Ascending aorta (tissue), 2 donors: ENCODE measurements at places on chromosomes 13 and 19.
A peak's percentile ranks its signal among the peaks of the same experiment; 100 is the strongest.

- peak; percentile 37 for DNase-seq
Measured at GRCh38 chr19:41226053-41226873, 7.2 kb downstream of the AXL start.

GRCh38 chr19:54229146-54229545 is 6.3 kb upstream of the LILRB3 start:
- no peak for DNase-seq

- no peak for DNase-seq
Measured at GRCh38 chr13:73995736-73996135, 138.5 kb downstream of the KLF12 start.

DNA sequence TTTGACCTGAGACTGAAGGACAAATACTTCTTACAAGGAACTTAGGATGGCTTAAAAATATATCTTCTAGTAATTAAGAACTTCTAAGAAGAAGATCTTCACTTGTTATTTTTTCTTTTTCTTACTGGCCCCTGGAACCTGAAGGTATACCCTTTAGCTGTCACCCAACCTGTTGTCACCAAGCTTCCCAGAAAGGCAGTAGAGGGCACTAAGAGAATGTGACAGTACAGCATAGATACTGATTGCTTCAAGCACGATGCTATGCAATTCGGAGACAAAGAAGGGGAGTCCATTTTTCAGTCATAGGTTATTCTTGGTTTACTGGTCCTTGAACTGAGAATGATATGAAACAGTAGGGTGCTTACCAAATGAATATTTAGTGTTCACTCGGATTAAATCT is 208.3 kb upstream of the PCDH9 start:
- DNase-seq, result no peak

- DNase-seq, result peak; percentile 72
Measured at GRCh38 chr19:17468302-17469091, 1.8 kb upstream of the SLC27A1 start.

- DNase-seq, result no peak
Measured at GRCh38 chr19:19201697-19202630, 1.2 kb downstream of the NR2C2AP start.

DNA sequence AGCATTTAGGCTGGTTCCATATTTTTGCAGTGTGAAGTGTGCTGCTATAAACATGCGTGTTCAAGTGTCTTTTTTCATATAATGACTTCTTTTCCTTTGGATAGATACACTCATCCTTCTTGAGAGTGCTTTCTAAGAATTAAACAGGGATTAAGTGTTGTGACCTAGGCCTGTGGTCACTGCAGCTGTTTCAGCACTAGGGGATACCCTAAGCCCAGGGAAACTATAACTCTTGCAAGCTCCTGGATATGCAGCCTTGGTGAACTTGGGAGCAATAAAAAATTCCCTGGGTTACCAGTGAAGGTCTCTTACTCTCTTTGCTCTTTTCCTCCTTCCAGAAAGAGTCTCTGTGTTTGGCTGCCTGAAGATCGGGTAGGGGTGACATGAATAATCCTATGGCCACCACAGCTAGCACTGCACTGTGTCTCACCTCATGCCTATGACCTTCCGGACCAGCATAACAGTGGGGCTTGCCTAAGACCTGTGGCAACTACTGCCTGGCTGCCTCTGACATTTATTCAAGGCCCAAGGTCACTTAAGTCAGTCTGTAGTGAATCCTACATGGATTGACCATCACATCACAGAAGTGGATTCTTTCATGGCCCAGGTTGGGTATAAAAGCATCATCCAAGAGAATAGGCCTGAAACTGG is 799.7 kb downstream of the DACH1 start:
- DNase-seq, result no peak

DNA sequence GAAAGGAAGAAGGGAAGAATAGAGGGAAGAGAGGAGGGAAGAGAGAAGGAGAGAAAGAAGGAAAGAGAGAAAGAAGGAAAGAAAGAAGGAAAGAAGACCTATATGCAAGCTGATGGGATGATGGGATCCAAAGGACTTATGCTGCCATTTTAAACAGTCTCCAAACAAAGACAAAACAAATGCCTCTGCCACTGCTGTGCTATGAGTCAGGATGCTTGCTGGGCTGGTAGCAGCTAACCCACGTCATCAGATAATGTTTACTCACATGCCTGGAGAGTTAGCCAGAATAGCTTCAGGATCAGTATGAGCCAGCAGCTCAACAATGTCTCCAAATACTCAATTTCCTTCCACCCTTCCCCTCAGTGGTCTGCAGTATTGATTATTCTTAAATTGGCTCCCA is 12.0 kb upstream of the ZNF274 start:
- no peak for DNase-seq

DNA sequence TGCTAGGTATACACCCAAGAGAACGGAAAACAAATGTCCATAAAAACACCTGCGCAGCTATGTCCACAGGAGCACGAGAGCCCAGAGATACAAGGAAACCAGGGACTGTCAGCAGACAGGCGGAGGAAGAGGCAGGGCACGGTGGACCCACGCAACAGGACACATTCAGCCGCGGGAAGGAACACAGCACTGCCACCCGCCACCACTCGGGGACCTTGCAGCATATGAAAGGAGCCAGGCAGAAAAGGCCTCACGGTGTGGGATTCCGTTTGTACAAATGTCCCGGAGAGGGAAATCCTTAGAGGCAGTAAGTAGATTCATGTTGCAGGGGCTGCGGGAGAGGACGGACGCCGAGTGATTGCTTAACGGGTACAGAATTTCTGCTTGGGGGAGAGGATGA is 7.8 kb downstream of the HSPBP1 start:
- no peak for DNase-seq

GRCh38 chr13:75186379-75186778 is 295.6 kb downstream of the TBC1D4 start:
- DNase-seq, result no peak

DNA sequence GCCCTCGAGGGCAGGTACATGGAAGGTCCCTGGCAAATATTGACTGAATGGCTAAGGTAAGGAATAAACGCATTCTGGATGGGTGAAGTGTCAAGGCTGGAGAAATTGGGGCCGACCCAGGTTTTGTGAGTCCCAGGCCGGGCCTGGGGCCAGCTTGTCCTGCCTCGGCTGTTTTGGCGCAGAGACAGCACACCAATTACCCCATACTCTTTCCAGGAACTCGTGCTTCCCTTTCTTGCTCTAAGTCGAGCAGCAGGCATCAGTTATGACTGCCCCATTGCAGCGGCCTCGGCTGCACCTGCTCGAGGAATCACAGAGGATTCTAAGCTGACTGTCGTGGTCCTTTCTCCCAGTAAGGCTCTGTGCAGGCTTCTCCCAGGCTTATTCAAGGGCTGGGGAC is 67.1 kb downstream of the ZNF536 start:
- no peak for DNase-seq

- no peak for DNase-seq
Measured at GRCh38 chr19:47228168-47228936, 2.6 kb downstream of the BBC3 start.

- DNase-seq, result no peak
Measured at GRCh38 chr13:74015137-74015536, 119.1 kb downstream of the KLF12 start.

DNA sequence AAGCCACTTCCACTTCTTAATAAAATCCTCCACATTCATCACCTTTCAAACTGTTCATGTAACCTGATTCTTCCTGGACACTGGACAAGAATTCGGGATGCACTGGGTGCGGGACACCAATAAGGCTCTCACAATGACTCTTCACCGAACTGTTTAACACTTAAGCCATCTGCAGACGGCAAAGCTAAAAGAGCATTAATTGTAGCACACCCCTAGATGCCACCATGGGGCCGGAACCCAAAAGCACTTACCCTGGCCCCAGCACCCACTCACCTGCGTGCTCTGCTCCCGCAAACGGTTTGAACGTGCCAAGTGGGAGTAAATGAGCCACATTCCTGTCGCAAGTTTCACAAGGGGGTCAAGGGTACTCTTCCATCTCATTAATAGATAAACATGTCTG is 254.3 kb upstream of the PRR20A start:
- DNase-seq, result no peak

DNA sequence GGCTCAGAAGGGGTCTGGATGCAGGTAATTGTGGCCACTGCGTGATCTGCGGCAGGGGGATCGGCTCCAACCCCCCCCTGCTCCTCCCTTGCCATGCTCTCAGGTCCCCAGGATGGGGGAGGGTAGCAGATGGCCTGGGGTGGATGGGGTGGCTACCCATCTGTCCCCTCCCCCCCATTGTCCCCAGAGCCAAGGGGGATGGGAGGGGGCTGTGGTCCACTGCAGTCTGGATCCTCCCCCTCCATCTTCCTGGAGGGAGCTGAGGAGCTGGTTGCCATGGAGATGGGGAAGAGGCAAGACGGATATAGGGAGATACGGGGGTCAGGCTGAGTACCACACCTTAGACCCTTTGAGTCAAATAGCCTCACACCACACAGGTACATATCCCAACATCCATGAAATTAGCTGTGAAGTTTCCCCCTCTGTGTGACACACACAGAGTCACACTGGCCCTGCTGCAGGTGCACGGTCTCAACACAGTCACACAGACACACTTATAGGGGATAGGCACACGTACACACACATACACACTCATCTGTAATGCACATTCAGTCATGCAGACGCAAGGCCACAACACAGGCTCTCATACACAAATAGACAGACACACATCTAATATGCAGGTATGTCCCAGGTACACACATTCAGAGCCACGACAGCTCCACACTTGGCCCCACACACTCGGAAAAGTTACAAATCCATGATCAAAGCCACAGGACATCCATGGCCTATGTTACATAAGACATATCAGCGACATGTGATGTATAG is 1.8 kb upstream of the NOVA2 start:
- no peak for DNase-seq

DNA sequence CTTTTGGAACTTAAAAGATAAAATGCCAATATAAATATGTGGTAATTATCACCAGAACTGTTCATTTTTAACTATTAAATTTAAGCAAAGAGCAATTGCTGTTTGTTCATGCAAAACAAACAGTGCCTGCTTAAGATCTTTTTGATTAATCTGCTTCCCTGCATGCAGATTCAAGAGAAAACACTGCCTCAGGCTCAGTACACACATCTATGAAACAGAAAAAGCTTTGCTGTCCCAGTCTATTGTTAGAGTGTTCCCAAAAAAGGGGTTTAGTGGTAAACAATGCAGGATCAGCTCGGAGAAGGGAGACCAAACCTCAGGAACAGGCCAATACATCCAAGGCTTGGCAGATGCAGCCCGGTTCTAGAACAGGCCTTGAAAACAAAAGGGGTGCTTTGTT is 49.3 kb upstream of the TDRD3 start:
- no peak for DNase-seq

- DNase-seq, result no peak
Measured at GRCh38 chr13:29754473-29754806, 96.0 kb downstream of the UBL3 start.

DNA sequence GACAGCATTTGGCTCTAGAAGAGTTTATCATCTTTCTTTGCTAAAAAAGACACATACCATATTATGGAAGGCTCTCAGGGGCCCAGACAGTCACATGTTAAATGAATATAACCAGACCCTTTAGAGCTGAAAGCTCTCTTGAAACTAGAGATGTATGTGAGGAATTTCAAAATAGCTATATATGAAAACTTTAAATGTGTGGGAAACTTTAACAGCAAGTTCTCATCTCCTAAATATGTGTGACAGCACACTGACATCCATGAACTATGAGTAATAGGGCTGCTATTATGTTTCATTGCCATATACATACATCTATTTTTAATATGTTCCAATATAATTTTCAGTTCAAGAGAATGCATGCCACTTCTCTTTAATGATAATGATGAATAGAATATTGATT is 509.5 kb downstream of the GPC6 start:
- no peak for DNase-seq

DNA sequence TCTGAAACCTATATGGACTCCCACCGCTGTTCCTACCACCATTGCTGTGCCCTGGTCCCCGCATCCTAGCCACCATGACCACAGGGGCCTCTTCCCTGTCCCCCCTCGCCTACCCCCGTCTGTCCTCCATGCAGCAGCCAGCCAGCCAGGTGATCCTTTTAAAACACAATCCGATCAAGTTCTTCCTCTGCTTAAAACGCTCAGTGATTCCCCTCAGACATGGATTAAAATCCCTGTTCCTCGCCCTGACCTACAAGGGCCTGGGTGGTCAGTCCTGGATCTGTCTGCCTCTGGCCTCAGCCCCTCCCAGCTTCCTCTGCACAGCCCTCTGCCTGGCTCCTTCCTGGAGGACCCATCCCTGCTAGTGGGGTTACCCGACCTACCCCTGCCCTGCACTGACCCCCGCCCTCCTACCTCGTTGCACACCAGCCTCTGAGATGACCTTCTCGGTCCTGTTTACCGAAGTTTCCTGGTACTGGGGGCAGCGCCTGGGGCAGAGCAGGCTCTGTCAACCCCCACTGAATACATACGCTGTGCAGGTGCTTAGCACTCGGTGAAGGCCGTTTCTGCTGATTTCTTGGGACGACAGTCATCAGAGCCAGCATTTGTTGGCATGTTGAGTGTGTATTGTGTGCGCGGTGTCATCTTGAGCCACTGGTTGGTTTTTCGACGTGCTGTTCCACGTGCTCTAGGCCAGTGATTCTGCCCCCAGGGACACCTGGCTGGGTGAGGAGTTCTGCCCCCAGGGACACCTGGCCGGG is 14.7 kb upstream of the LENG8 start:
- DNase-seq, result no peak

DNA sequence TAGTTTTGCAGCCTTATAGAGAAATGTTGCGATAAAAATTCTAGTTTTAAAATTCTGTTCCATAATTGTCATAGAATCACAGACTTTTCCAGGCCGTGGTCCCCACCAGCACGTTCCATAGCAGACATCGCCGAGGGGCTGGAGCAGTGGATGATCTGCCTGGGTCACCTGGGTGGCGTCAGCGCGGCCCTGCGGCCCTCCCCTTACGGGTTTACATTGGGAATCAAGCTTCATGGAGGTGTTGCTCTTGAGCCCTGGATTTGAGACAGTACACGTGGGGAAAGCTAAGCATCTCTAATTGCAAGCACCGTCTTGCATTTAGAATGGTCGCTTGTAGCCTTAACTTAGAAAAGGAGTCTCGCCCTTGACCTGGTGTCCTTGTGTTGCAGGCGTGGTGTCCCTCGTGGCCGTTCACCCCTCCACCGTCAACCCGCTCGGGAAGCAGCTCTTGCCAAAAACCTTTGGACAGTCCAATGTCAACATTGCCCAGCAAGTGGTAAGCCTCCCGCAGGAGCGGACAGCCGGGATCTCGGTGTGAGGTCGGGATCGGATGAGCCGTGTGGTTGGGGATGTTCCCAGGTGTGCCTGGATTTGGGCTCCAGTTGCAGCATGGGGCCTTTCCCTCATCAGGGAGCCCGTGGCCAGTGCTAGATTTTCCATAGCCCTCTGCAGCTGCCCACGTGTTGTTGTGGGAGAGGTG is 35.1 kb downstream of the ATP4B start:
- no peak for DNase-seq

- DNase-seq, result no peak
Measured at GRCh38 chr13:20340759-20341171, 108.6 kb upstream of the GJB6 start.

DNA sequence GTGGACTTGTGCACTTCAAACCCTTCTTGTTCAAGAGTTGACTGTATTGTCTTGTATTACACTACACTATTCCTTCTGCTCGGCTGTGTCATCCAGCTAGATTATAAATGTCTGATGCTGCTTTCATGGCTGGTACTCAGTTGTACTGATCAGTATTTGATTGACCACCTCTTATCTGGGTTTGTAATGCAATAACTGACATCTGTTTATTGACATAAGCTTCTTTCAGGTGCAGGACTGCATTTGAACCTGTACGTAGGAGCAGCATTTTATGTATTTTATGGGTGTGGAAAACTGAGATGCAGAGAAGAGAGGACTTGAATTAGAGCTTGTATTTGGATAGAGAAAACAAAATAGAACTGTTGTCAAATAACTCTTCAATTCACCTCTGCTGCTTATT is 309.2 kb downstream of the FGF9 start:
- DNase-seq, result no peak
